ENCODE measurements at places on chromosomes 1 and 21.

DNA sequence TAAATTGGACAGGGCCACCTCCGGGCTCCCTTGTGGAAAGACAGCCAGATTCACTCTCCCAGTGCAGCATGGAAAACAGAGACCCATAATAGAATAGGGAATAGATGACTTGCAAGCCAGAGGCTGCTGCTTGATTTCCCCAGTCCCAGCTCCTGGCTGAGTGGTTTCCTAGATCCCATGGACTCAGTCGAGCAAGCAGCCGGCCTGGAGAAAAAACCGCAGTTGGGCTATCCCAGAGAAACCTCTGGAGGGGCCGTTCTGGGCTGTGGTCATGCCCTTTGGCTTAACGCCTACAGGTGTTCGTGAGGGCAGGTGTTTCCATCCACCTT lies 61.7 kb downstream of the ELK4 start:
- ATAC-seq, result no peak

GRCh38 chr1:100750005-100750885 lies 30.7 kb downstream of the VCAM1 start:
- no peak for ATAC-seq

- ATAC-seq, result no peak
Measured at GRCh38 chr1:21622466-21623315, 46.5 kb downstream of the RAP1GAP start.

GRCh38 chr1:110370827-110371226 lies 20.0 kb downstream of the SLC16A4 start:
- peak; percentile 73 for ATAC-seq

GRCh38 chr1:204338997-204339396 lies 20.7 kb downstream of the PLEKHA6 start:
- no peak for ATAC-seq

GRCh38 chr1:180565121-180565871 lies 6.5 kb downstream of the OVAAL start:
- ATAC-seq, result no peak

DNA sequence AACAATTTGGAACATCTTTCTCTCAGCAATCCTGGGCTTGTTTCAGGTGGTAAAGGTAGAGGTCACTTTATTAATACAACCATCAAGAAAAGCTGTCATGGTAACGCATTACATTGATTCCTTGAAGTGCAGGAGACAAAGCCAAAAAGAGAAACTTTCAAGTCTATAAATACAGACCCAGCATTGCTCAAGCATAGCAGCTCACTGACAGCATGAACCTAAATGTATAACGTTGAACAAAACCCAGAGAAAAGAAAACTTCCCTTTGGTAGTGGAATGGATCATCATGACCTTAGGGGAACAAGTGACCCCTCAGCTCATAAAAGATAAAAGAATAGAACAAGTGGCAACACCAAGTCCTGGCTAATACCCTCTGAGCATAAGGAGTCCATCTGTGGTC lies 332.2 kb downstream of the NTNG1 start:
- no peak for ATAC-seq

GRCh38 chr1:46159516-46159915 lies 15.4 kb upstream of the TSPAN1 start:
- ATAC-seq, result no peak

DNA sequence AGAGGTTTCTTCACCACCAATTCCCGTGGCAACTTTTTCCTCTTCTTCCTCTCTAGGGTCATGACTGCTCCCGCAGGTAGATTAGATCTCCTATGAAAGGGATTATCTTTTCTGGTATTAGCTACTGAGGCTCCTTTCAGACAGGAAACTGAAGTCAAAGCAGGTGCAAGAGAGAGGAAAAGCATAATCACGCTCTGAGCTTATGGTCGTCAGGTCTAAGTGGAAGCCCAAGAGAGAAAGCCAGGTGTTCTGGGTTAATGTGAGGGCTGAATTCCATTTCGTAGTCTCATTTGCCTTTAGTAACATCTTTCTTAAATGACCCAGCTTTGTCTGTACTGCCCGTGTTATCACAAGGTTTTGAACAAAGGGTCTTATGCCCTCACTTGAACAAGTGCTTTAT lies 8.3 kb upstream of the MAP3K21 start:
- no peak for ATAC-seq

GRCh38 chr1:190494451-190494850 lies 16.8 kb upstream of the BRINP3 start:
- ATAC-seq, result no peak

- peak; percentile 68 for ATAC-seq
Measured at GRCh38 chr1:64471218-64472039, 1.5 kb downstream of the CACHD1 start.

DNA sequence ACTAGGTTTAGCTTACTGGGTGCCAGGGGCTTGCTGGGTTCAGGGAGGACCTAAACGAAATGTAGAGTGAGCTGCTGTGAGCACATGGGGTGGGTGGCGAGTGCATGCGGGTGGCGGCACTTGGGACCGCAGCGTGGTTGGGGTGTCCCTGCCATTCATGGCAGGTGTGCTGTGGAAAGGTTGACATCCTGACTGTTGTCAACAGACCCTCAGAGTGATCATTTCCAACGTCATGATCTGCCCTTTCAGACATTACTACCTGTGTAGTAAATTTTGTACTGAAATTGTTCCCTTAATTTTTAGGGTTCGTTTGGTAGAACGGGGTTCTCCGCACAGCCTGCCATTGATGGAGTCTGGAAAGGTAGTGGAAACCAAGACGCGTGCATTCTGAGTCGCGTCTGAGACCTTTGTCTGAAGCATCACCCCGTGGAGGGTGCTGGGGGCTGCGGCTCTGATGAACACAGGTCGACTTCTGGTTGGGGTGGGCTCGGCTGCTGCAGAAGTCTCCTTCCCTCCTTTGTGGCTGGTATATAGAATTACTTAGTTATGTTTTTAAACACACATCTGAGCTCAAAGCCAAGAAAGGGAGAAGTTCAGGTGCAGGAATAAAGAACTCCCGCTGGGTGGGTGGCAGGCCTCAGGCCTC lies 43.3 kb downstream of the S100B start:
- ATAC-seq, result no peak

DNA sequence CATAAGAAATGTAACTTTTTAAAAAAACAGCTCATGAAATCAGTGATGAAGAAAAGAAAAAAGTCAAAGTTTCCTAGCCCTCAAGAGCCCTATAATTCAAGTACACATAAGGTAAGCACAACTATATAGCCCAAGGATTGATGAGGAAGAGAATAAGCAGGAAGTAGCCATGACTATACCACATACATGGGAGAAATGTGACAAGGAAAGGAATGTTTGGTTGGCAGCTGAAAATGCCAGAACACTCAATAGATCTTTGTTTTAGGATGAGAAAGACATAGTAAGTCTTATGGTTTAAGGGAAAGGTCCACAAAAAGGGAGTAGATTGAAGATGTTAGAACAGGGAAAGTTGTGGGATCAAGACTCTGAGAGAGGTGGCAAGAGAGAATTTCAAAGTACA lies 5.7 kb downstream of the DOCK7 start:
- ATAC-seq, result no peak

GRCh38 chr1:30765556-30766434 lies 8.2 kb upstream of the LAPTM5 start:
- no peak for ATAC-seq

- no peak for ATAC-seq
Measured at GRCh38 chr1:40155135-40155534, 6.1 kb upstream of the RLF start.

DNA sequence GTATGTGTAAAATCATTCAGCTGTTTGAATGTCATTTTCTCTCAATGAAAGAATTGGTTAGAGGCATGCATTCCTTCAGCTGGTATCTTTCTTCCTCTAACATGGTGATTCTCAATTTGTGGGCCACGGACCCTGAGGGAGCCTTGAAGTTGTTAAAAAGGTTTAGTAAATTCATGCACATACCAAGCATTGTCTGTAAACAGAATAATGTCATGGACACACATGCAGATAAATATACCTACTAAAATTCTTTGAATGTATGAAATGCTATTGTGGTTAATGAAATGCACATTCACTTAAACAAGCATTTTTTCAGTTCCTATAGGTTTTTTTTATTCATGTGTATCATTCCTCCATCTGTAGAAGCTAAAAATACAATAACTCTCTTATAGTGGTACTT lies 65.4 kb downstream of the PBX1 start:
- no peak for ATAC-seq

GRCh38 chr1:116804736-116805135 lies 50.5 kb downstream of the CD2 start:
- no peak for ATAC-seq

GRCh38 chr1:55216096-55216495 lies 932 bp upstream of the USP24 start:
- no peak for ATAC-seq

DNA sequence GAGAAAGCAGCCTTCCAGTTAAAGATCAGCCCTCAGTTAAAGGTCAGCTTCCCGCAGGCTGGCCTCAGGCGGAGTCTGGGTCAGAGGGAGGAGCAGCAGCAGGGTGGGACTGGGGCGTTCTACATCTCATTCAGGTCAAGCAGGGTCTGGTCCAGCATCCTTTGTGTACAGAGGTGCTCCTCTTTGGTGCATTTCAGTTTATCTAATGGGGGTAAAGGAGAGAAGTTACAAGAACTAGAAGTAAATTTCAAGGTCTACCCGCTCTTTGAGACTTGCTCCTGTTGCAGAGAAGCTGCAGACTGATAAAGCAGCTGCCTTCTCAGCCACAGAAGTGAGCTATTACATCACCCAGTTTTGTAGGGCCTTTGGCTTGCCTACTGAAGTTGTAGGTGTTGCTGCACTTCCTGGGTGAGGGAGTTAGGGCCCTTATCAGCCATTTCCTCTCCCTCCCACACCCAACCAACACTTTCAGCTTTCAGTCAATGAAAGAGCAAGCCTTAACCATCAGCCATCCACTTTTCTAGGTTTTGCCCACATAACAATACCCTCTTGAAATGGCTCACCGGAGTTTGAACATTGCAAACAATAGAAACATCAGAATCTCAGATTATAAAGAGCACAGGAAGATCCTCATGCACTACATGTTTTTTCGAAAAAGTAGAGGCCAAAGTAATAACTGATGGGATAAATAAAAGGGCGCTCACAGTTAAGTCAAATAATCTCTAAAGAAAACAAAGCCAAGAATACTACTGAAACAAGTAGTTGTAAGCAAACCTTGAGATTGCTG lies 2.8 kb upstream of the NUP210L start:
- no peak for ATAC-seq

DNA sequence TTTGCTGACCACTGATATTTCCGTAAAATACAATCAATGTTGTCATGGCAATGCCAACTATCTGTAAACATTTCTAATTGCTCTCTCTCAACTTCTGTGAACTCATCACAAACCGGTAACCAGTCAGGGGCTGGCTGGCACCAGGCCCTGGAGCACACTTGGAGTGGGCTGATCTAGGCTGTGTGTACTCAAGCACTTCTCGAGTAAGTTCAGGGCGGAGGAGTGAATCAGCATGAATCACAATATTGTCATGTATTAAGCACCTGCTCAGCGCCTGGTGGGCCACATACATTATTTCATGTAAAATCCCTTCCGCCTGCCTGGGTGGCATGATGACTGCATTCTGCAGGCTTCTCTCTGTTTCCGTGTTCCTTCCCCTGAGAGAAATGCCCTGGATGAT lies 212.4 kb downstream of the FOXD2 start:
- ATAC-seq, result peak; percentile 90

GRCh38 chr1:30942326-30942963 lies 33.9 kb upstream of the SDC3 start:
- no peak for ATAC-seq

DNA sequence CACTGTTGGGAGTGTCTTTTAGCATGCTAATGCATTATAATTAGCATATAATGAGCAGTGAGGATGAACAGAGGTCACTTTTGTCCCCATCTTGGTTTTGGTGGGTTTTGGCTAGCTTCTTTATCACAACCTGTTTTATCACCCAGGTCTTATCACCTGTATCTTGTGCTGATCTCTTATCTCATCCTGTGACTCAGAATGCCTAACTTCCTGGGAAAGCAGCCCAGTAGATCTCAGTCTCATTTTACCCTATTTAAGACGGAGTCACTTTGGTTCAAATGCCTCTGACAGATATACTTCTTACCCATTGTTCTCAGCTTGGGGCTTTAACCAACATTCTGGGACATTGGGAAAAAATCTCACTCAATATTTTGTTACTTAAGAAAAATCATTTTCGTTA lies 348.7 kb downstream of the PBX1 start:
- ATAC-seq, result no peak

DNA sequence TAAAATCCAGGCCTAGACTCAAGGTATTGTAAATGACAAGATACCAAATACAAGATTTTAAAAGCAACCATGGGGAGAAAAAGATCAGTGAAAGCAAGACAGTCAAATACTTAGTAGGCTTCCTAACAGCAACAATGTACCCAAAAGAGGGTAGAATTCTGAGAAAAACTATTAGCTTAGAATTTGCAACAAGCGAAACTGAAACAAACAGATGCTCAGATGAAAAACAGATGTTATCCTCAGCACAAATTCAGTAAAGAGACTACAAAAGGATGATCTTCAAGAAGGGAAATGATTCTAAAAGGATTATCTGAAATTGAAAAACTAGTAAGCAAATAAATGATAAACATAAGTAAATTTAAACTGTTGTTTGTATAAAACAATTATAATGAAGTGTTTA lies 40.0 kb downstream of the PDC start:
- ATAC-seq, result no peak

DNA sequence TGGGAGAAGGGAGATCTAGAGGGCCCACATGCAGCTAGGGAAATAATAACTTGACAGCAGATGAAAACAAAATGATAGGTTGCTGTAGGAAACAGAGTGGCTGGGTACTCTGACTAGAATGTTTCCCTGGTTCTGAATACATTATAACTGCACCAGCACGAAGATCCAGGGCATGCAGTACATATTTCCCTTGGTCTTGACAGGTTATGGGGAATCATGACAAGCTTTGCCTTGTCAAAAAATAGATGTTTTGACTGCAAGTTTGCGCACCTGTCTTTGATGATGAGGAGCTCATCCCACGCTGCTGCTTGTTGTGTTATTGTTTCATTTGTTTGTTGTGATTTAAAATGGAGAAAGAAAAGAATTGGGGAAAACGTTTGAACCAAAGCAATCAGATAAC lies 292.9 kb downstream of the PDE4B start:
- no peak for ATAC-seq

DNA sequence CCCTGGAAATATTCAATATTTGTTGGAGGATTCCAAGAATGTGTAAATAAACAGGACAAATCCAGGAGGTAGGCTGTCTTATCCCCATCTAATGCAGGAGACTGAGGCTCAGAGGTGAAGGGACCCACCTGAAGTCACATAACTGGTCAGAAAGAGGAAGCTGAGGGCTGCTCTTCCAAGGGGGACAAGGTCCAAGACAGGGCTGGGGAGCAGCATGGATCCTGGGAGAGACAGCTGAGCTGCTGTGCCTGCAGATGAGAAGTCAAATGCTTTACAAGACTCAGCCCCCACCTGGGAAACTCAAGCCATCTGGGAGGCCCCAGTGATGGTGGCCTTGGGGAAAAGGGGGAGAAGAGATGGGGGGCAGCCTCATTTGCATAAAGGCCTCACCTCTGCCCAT lies 224.4 kb downstream of the PTPRU start:
- ATAC-seq, result no peak

Measured in motor neuron (in vitro differentiated cells).